Progenitor cell of endocrine pancreas (in vitro differentiated cells): ENCODE measurements at places on chromosomes 6 and 20.

- no peaks in the 10 kb centered on the region for H3K4me1 ChIP-seq
- no peak for DNase-seq
- no peak overlapping the region for H3K4me3 ChIP-seq
- no peak overlapping the region for H3K27ac ChIP-seq
- H3K36me3 ChIP-seq, result no peaks in the 10 kb centered on the region
Observed at GRCh38 chr6:133099573-133099972, 141.6 kb upstream of the EYA4 start.

DNA sequence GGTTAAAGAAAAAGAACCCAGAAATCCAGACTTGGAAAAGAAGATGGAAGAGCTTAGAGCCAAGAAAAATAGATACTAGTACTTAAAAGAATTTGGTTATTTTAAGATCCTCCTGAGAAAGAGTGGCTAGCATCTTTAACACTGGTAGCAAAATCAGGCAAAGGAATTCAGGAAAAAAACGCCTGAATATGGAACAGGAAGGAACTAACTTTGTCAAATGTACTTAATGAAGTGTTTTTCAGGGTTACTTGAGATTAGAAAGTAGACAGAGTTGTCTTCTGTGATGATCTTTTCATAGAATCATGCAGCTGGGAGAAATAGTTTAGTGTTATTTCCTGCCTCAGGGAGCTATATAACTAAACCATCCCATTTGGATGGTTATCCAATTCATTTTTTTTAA is 50.8 kb upstream of the SASH1 start:
- H3K27me3 ChIP-seq, result no peaks in the 10 kb centered on the region
- H3K4me1 ChIP-seq, result peaks cover 23% of the 10 kb centered on the region
- H3K36me3 ChIP-seq, result no peaks in the 10 kb centered on the region
- H3K27ac ChIP-seq, result no peak overlapping the region
- H3K4me3 ChIP-seq, result no peak overlapping the region

DNA sequence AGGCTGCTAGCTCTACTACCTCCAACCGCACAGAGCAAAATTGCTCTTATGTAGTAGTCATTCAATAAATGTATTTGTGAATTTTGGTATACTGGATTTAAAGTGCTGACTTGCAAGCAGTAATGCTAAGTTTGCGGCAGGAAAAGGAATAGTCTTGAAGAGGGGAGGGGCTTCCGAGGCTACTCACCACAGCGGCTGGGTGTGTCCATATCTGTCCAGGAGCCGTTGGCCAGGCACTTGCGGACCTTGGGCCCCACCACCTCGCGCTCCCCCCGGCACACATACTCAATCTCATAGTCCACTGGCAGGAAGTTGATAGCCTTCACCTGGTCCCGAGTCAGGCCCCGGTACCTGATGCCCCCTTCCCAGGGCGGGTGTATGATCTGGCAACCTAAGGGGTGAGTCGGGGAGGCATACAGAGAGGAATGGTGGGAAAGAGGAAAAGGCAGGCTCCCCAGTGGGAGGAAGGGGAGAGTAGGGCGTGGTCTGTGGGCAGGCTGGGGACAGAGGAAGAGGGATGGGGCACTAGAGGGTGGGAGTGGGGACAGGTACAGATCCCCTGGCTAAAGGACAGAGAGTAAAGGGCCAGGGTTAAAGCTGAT is 1.7 kb downstream of the GABBR1 start:
- no peak overlapping the region for H3K27ac ChIP-seq
- H3K4me3 ChIP-seq, result peak overlapping the region; percentile 83
- peaks cover 3% of the 10 kb centered on the region for H3K36me3 ChIP-seq
- H3K27me3 ChIP-seq, result peaks cover 45% of the 10 kb centered on the region
- DNase-seq, result no peak

- H3K36me3 ChIP-seq, result no peaks in the 10 kb centered on the region
- no peak overlapping the region for H3K27ac ChIP-seq
- no peak overlapping the region for H3K4me3 ChIP-seq
- no peak for DNase-seq
Observed at GRCh38 chr6:40164345-40164755, 230.1 kb upstream of the MOCS1 start.

DNA sequence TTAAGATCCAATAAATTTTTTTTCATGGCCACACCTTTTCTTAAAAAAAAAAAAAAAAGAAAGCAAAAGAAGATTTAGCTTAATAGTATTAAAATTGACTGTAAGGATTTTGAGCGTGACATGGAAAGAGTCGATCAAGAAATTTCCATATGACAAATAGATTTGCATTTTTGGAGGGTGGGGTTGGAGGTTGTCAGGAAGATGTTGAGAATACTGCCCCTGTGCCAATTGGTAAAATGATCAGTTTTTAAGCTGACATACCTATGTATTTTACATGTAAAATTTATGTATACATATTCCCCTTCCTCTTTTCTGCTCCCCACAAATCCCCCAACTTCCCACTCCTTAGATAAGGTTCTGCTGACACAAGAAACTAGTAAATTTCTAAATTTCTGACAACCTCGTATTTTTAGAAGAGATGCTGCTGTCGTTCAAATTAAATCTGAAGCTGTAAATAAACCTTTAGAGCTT is 520.9 kb downstream of the CD83 start:
- H3K27me3 ChIP-seq, result peaks cover 13% of the 10 kb centered on the region
- no peak overlapping the region for H3K4me3 ChIP-seq
- H3K4me1 ChIP-seq, result peaks cover 32% of the 10 kb centered on the region
- no peaks in the 10 kb centered on the region for H3K36me3 ChIP-seq
